Stimulated activated CD8-positive, alpha-beta memory T cell treated with anti-CD3 and anti-CD28 coated beads, Interleukin-15, amount 100 ng/mL, for 4 hours (primary cell): ENCODE measurements at places on chromosomes 3 and 15.

DNA sequence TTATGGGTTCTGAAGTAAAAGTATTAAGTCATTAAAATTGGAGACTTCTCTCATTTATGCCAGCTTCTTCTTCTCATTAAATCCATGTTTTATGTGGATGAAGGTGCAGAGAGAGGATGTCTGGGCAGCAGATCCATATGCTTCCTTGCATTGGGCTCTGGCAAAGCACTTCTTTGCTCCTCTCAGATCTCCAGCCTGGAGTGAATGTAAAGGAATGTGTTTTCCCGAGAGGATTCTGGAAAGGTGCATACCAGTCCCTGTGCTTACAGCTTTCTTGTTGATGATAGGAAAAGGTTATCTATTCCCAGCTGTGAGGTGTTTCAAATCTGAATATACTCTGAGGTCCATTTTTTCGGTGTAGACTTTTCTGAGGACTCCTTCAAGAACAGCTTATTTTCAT lies 79.9 kb upstream of the PEX5L start:
- DNase-seq: no peak

GRCh38 chr3:122919291-122919610 lies 108.3 kb downstream of the SEMA5B start:
- no peak for DNase-seq

- no peak for DNase-seq
These were observed 8.4 kb upstream of the CD47 start for GRCh38 chr3:108099244-108099643.

DNA sequence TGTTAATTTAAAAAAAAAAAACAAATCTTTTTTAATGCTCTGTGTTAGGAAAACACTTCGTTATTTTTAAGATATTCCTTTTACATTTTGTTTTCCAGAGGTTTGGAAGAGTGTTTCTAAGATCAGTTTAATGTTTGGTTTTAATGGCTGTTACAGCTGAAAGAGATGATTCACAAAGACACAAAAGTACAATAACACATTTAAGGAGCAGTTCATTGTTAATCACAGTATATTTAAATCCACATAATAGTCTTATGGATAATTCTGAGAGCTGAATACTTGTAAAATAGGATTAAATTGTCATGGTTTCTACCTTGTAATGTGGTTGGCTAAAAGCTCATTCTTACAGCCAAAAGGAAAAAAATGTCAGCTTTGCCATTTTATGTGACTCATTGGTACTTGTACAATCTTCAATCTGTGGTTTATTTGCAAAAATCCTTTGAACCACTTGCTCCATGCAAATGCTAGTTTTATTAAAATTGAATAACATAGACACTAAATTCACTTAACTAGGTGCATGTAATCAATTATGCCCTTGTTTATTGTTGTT lies 426.4 kb downstream of the NLGN1 start:
- no peak for DNase-seq

DNA sequence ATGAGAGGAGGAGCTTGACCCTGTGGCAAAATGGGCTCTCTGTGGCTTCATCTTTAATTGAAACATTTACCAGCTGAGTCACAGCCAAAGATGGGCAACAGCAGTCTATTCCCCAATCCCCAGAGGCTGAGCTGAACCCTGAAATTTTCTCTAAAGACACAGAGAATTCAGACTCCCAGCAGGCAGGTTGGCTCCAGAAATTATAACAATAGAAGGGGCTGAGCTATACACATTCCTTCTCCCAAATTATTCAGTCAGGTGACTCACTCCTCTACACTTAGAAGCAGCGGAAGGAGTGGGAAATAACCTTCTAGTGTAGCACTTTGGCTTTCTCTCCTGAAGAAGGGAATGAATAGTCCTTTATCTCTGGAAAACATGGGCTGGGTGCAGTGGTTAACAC lies 264.3 kb upstream of the ARHGEF26 start:
- DNase-seq: no peak

- no peak for DNase-seq
These were observed 66.9 kb downstream of the DCLK3 start for GRCh38 chr3:36697229-36698001.

- DNase-seq: no peak
These were observed 4.4 kb upstream of the HHATL start for GRCh38 chr3:42706721-42707619.

GRCh38 chr15:40684381-40684780 lies 10.6 kb upstream of the RAD51 start:
- DNase-seq: no peak

GRCh38 chr3:69104586-69104985 lies 17.8 kb downstream of the LMOD3 start:
- DNase-seq: no peak

DNA sequence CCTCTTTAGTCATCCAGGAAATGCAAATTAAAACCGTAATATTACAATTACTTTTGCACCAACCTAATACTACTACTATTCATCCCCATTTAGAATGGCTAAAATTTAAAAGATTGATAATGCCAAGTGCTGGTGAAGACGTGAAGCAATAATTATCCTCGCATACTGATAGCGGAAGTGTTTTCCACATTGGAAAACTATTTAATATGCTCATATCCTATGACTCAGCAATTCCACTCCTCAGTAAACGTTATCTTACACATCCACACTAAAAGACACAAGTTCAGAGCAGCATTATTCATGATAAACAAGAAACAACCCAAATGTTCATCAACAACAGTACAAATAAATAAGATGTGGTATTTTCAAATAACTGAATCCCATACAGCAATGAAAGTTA lies 70.6 kb downstream of the VPS13C start:
- DNase-seq: no peak

- DNase-seq: no peak
These were observed 15.3 kb downstream of the PXYLP1 start for GRCh38 chr3:141246958-141247301.
